ENCODE measurements at places on chromosomes 5 and 9.

DNA sequence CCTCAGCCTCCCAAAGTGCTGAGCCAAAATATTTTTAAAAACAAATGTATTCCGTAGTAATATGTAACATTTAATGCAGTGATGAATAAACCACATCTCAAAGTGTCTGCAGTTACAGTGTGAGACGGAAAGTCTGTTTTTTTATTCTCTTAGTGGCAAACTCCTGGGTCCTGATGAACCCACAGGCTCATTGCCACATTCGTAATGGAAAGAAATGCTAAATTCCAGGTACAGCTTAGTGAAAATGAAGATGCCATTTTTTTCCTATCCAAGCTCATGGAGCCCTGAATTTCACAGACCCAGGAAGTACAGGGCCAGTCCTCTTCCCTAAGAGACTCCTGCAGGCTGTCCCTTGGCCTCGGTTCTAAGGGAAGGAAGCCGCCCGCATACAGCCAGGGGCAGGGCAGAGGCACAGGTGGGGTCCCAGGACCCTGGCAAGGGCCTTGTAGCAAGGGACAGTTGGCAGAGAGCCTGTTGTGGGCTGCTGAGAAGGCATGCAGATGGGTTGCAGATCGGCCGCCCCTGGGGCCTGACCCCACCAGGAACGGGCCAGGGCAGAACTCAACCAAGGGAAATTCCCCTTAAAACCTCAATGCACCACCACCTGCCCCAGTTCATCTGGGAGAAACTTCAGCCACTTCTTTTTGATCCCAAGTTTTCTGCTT is 36.2 kb downstream of the IPPK start:
- no peak for DNase-seq

GRCh38 chr9:124768750-124769548 is 2.2 kb downstream of the NR6A1 start:
- DNase-seq: no peak

- no peak for DNase-seq
Observed at GRCh38 chr5:117667105-117667504, 1092.5 kb upstream of the SEMA6A start.

- no peak for DNase-seq
Observed at GRCh38 chr5:122076669-122077365, 1.2 kb downstream of the LOX start.

DNA sequence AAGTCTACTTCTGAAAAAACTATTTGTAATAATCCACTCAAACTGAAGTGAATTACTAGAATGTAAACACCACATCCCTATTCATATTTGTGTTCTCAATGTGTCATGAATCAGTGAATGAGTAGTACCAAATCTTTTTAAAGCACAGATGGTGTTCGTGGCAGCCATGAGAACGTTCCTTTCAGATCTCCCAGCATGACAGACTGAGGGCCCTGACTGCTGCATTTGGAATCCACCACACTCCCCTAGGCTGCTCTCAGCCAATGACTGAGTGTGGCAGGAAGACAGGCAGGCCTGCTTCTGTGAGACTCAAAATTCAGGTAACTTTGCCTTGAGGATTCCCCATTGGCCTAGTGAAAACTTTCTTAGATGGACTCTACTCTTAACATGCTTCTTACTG is 10.9 kb upstream of the JMY start:
- no peak for DNase-seq

DNA sequence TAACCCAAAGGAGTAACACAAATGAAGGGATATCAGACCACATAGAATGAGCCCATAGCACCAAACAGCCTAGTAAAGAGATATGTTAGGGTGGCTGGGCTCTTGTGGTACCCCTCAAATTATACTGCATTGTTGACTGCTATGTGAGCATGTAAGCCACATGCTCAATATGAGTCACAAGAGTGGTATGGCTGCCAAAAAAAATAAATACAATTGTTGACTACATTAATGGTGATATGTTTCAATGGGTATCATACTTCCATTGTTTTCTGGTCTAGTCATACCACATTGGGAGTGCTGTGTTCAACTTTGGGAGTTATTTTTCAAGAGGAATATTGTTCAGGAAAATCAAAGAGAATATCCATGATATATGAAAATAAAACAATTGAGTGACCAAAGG is 162.4 kb upstream of the PIK3R1 start:
- DNase-seq: no peak

Data from activated gamma-delta T cell (primary cell).